Smooth muscle cell of the brain vasculature (primary cell): ENCODE measurements at places on chromosomes 11 and 22.

- no peak for DNase-seq
Observed at GRCh38 chr11:94546886-94547285, 3.2 kb downstream of the FUT4 start.

DNA sequence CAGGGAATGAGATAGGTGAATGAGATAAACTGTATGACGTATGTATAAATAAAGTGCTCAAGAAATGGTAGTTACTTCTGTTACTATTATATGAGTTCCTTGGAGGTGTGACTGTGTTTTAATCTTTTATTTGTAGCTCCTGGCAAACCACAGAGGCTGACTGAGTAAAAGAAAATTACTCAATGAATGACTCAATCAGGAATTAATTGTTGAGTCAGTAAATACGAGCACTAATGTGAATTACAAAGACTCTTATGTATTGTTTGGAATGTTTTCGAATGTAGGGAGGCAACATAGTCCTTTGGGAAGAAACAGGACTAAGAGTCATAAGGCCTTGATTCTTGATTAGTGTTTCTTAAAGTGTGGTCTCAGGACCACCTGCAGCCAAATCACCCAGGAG is 51.1 kb upstream of the BLID start:
- no peak for DNase-seq

GRCh38 chr22:39348909-39349505 is 784 bp upstream of the SYNGR1 start:
- DNase-seq, result no peak

DNA sequence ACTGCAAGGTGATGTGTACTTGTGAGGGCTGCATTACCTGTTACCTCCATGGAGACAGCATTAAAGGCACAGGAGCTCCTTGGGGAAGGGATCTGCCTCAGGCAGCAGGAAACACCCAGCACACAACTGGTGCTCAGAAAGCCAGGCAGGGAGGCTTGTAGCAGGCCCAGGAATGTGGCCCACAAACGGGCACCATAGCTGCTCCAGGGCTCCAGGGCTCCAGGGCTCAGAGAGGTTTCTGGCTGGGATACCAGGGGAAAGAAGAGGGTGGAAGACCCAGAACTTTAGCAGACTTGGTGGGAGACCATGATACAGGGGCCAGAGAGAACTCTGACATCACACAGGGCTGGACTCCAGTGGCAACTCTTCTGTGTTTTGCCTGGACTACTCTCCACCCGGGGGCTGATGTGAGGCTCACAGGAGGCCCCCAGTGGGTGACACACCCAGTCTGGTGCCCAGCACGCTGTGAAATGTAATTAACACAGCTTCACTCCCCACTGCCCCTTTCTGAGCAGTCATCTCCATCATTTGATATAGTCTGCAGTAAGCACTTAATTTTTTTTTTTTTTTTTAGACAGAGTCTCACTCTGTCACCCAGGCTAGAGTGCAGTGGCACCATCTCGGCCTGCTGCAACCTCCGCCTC is 14.7 kb upstream of the SULT4A1 start:
- DNase-seq, result no peak

DNA sequence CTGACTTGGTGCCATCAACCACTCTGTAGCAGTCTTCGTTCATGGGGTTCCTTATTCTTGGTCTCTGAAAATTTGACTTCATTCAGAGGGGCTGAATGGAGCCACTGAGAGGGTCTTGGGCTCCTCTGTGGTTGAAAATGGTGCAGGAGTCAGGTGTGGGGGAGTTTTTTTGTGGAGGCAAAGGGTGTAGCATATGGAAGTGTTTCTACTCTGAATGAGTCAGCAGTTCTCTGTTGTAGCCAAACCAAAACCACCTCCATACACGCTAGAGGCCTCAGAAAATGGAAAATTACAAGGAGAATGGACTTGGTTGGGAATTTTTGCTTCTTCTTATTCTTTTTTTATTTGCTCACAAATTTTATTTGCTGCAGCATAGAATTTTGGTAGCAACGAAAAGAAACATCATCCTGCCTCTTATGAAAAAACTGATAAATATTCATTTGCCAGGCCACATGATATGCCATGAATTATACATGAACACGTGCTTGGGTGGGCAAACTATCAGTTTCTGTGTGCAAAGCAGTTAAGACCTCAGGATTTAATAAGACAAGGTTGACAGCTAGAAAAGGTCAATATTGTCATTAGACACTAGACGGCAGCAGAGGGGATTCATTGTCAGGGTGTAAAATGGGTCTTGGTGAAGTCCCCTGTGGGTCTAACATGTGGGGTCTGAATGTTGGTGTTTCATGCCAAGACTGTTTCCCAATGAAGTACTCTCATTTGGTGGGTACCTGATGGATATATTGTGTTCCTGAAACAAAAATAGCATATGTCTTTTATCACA is 111.7 kb downstream of the MYO18B start:
- no peak for DNase-seq

GRCh38 chr22:48393885-48394284 is 1433.8 kb downstream of the BRD1 start:
- no peak for DNase-seq

DNA sequence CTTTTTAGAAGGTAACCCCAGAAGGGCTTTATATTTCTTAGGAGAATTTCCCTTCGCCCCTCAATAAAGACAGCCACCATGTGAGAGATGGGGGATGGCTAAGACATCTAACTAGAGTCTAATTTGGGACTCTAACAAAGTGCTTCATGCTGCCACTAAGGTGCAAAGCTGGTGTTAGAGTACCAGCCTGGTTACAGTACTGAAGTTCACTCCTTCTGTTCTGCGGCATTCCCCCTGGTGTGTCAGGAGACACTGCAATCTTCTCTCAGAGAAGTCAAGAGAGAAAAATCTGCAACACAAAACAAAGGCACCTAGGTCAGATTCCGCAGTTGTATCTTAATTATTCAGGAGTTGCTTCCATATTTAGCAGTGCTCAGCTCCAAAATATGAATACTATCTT is 603.0 kb upstream of the CADM1 start:
- DNase-seq, result no peak

- DNase-seq, result no peak
Observed at GRCh38 chr11:74592063-74592440, 330 bp upstream of the POLD3 start.

DNA sequence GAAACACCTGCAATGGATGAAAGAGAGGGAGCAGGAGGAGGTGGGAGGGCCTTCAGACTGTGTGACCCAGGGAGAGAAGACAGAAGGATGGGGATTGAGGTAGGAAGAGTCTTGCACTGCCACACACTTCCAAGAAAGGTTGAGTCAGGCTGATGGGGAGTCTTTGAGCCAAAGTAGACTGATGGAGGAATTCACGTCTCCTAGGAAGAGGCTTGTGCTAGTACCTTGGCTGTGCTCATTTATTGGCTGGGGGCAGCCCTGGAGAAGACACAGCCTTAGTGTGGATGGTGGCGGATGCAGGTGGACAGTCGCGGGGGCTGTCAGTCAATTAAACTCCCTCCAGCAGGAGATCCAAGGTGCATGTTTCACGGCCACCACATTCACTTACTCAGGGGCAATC is 16.2 kb upstream of the ACCSL start:
- DNase-seq, result no peak

DNA sequence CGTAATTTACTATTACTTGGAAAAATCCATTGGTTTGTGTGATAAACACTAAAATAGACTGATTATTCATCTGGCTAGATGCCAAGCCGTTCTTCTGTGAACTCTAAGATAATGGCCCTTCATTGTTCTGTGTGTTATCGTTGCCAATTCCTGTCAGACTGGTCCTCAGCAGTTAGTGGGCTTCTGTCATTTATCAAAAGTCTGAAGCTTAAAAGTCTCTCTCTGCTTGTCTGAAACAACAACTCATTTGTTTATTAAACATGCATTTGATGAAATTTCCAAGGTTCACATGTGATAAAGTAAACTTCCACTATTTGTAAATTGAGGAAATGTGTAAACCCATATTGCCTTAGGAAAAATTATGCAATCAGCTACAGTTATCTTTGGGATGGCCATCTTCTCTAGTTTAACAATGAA is 21.1 kb upstream of the RDX start:
- DNase-seq, result no peak

DNA sequence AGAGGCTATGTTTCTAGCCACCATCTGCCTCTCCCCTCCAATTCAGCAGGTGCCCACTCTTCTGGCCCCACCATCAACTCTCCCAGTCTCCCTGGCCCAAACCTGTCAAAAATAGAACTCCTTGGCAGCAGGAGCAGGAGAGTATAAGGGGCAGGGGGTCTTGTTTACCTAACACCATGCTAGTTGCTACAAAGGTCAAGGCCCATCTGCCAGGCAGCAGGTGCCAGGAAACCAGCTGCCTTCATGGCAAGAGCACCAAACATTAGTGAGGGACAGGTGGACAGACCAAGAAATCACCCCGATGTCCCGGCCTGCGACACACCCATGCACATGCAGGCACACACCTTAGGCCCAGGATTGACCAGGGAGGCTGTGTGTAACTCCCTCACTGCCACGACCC is 387.9 kb downstream of the BUD13 start:
- DNase-seq, result no peak

- DNase-seq, result no peak
Observed at GRCh38 chr11:122646549-122647340, 8.8 kb upstream of the UBASH3B start.

- DNase-seq, result no peak
Observed at GRCh38 chr11:27227736-27228135, 135.3 kb downstream of the CCDC34 start.

DNA sequence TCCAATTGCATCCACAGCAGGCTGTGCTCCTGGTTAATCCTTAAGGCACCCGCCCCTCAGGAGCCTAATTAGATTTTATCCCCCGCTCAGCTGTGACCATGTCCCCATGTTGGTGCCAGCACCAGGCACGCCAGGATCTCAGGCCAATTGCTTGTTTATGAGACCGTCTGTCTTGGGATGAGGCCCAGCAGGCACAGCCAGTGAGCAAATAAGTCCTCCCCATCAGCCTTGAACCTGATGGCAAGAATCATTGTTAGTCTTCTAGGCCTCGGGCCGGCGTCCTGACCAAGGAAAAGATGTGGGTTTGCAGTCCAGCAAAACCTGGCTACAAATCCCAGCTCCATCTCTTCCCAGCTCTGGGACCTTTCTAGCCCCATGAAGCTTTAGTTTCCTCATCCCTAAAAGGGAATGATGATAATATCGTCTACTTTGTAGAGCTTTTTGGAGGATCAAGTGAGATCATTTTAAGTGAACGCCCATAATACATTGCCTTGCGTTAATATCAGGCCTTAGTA is 57.3 kb downstream of the TP53I11 start:
- no peak for DNase-seq
